Esophagus squamous epithelium (tissue), 5 donors: ENCODE measurements at places on chromosomes 16 and 17.

DNA sequence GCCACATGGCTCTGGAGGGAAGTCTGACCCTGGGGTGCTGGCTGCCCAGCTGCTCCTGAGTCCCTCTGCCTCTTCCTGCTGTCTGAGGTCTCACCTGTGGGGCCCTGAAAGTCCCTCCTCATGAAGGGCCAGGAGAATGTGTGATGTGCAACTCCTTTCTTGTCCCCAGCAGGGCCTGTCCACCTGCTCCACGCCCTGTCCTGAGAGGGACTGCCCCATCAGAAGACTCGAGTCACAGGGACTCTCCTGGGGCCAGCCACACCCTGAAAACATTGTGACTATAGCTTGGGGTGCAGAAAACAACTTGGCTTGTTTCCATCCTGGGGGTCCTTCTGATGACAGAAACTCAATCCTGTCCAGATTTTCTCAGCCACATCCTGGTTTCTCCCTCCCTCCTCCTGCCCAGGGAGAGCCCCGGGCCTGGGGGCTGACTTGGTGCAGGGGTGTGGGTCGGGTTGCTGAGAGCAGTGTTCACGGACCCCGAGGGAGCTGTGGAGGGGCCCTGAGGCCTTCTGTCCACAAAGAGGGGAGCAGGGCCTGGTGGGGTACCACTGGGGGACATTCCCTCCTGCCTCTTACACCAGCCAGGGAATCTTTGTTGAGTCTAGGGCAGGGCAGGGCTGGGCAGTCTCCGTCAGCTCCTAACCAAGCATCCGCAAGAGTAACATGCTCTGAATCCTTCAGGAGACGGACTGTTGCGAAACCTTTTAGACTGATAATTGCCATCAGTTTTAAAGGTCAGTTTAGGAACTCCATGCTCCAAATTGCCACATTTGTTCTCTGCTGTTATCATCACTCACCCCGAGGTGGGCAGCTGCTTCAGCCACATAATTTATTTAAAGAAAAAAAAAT lies 45.9 kb downstream of the NT5M start:
- DNase-seq, result no peak

DNA sequence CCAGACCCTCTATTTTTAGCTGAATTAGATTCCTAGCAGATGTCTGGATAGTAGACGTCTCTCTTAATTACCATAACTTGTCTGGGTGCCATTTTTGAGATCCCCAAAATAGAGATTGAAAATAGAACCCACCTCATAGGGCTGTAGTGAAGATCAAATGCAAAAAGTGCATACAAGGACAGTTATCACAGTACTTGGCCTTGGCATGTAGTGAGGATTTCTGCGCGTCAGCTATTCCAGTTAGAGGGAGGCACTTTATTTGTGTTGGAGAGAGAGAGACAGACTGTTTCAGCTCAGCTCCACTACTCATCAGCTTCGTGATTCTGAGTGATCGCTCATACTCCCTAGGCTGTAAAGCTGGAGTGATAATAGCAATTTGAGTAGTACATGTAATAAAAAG lies 59.6 kb upstream of the CDH13 start:
- no peak for DNase-seq

DNA sequence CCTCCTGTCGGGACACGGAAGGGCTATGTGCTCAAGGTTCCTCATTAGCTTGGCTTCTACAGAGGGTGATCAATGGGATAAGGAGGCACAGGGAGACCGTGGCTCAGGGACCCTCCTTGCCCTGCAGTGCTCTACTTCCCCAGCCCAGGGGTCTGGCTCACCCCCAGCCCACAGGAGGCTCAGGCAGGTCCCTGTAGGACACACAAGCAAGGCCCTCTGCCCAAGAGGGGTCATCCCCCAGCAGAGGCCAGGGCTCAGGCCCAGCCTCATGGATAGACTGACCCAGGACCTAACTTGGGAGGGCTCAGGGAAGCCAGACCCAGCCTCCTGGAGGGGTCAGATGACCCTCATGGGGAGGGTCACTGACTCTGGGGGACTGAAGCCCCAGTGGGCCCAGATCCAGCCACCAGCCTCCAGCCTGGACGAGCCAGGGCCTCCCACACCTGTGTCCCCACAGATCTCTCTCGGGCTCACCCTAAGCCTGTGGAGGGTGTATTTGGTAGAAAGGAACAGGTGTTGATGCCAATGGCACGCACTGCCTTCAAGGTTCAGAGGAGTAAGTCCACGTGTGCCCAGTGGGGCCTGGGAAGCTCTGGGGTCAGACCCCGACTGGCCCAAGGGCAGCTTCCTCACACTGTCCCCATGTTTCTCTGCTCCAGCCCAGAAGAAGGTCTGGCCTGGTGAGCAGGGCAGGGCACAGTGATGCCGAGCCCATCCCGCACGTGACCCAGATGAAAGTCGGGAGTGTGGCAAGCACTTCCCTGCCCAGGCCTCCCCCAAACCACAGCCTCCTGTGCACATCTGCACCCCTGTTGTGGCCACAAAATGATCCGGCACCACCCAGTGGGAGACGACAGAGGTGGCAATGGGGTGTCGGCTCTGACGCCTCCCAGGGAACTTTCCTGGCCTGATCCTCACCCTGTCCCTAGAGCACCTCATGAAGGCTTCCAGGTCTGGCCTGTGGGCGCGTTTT lies 10.9 kb upstream of the KRTAP17-1 start:
- no peak for DNase-seq

DNA sequence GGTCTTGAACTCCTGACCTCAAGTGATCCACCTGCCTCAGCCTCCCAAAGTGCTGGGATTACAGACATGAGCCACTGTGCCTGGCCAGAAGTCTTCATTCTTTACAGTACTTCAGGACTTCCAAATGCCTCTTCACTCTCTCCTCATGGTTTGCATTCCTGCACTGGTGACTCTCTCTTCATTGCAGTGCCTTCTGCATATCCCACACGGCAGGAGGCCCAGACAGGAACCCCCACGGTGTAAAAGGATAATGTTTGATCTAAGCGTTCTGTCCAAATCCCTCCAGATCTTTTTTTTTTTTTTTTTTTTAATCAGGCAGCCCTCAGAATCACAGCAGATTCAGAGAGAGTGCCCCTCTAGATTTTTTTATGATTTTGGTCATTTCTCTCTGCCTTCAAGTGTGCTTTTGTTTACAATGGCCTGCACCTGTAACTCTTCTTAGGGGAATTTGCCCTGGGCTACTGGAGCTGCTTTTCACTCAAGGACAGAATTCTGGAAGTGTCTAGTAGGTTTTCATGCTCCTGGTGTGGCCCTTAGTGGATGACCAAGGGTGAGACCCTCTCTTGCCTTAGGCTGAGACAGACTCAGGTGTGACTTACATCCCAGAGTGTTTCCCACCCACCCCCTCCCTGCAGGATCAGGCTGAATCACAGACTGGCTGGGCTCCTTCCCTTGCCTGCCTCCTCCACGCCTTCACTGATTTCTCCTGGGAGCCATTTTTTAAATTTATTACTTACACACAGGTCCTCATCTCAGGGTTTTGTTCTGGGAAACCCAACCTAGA lies 19.8 kb upstream of the NF1 start:
- no peak for DNase-seq

DNA sequence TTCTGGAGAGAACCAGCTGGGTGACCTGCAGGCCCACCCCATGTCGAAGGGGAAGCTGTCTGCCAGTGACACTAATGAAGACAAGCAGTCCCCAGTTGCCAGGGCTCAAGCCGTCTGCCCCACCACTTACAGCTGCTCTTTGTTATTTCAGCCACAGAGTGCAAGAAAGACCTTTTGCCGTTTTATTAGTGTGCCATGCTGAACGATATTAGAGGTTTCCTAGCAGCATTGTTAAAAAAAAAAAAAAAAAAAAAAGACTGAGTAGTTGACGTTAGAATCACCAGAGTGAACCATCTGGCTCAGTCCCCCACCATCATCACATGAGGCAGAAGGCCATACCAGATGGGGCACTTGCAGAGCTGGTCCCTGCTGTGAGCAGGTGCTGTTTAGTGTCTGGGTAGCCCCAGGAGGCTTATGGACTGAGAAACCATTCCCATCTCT lies 26.5 kb upstream of the SLC39A11 start:
- no peak for DNase-seq
